ENCODE measurements at places on chromosomes 3 and 15.
A peak's percentile ranks its signal among the peaks of the same experiment; 100 is the strongest.

GRCh38 chr15:58302832-58303231 lies 129.0 kb upstream of the LIPC start:
- DNase-seq = no peak

- DNase-seq = no peak
These were observed 92.8 kb upstream of the TGFBR2 start for GRCh38 chr3:30513374-30514152.

DNA sequence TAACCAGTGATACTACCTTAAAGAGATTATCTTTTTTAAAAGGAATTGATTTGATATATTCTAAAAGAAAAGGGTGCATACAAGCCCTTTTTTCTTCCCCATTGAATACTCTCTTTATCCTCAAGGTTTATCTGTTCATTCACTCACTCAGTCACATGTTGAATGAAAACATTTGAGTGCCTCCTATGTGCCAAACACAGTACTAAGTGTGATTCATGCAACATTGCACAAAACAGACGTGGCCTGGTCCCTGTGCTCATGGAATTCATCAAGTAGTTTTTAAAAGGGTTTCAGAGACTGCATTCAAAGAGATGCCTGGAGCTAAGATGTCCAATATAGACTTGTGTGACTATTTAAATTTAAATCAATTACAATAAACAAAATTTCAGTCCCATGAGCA lies 462.2 kb upstream of the MDFIC2 start:
- no peak for DNase-seq

GRCh38 chr3:71896751-71897150 lies 111.8 kb upstream of the PROK2 start:
- no peak for DNase-seq

DNA sequence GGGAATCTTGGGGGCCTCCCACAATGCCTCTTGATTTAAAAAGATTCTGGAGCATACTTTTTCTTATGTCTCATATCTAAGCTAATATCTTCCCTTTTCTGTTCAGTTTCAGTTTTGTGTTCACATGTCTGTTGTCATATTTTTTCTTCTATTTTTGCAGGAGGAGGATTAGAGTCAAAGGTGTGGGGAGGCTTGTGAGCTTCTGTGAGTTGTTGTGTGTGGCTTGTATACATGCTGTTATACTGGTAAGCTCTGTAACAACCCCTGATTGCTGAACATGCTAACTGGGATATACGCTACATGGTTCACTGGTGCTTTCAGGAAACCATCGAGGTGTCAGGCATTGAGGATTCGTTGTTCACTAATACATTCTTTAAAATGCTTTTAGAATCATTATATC lies 83.5 kb downstream of the SLC25A26 start:
- DNase-seq = no peak

DNA sequence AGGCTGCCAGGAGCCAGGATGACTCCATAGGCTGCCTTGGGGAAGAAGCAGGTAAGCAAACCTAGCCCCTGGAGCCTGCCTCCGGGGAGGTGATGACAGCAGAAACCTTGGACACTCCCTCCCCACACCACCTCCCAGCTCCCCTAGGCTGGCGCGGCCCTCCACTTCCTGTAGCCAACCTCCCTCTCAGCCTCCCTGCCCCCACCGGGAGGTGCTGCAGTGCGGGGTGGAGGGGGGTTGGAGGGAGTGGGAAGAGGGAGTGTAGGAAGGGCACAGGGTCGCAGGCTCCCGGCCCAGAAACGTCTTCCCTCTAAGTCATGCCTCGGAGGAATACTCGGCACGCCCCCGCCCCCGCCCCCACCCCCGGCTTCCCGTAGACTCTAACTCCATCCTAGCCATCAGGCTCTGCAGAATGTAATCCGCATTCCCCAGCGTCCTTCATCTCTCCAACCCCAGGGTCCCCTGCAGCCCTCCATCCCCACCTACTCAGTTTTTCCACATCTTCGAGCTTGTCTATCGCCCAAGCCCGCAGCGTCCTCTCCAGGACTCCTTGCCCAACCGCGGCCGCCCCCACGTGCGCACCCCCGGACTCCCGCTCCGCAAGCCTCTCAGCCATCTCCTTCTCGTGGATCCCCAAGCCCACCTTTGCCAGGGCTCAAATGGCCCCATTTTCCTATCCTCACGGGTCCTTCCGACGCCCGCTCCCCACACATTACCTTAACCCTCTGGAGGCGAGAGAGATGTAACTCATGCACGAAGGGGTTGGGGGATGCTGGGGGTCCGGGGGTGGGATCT lies 528 bp downstream of the LPCAT4 start:
- peak; percentile 49 for DNase-seq

DNA sequence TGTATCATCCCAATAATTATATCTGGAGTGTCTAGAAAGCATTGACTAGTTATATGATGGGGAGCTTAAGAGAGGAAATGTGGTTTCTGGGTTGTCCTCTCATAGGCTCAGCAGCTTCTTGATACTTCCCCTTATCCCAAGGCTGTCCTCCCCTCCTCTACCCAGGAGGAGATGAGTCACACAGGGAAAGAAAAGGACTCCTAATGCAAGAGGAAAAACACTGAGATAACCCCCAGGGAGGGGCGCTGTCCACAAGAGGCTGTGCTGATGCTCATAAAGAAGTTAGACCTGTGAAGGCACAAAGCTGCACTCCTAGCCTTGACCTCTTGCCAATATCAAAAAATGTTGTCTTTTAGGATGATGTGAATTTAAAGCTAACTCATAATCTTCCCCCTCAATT lies 28.8 kb upstream of the GYG1 start:
- no peak for DNase-seq

DNA sequence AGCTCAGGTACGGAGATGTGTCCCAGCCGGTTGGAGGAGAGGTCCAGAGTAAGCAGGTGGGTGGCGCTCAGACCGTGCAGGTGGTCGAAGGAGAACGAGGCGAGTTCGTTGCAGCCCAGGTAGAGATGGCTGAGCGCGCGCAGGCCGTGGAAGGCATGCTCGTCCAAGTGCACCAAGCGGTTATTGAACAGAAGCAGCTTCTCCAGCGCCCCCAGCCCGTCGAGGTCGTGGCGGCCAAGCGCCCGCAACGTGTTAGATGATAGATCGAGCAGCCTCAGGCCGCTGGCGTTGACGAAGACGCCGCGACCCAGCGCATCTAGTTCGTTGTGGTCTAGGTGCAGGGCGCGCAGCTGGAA lies 648 bp downstream of the AMIGO3 start:
- DNase-seq = no peak

GRCh38 chr15:70094690-70095311 lies 2.9 kb downstream of the TLE3 start:
- peak; percentile 24 for DNase-seq

DNA sequence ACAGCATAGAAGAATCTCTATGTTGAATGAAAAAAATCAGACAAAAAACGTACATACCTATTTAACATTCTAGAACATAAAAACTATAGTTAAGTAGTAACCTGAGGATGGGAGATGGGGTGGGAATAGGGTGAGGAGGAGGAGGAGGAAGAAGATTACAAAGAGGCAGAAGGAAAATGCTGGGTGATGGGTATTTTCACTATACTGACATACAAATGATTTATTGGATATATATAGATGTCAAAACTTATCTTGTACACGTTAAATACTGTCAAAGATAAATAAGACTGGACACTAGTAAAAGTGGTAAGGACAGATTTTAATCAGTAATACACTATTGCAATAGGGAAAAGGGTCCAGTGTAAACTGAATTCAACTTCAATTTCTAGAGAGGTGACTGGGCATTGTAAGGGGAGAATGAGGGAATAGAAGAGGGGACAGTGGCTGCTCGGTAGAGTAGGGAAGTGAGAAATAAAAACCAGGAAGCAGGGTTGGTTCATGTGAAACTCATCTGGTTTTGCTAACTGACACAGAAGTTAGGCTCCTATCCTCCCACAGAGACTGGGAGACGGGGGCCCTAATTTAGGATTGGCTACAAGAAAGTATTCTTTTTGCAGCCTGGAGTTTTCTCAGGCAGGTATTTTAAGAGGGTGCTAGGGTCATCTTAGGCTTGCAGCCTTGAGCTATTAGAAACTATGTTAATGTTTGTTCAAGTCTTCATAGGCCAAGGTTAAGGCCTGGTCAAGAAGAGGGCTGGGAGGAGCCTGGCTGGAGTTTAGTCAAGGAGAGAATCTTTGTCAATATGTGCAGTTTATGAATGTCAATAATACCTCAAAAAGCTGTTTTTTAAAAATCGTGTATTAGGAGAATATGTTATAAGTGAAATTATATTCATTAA lies 15.0 kb upstream of the C15orf61 start:
- DNase-seq = no peak

- no peak for DNase-seq
These were observed 43.6 kb upstream of the MGLL start for GRCh38 chr3:127865941-127866340.

GRCh38 chr15:92149029-92149428 lies 244.7 kb upstream of the ST8SIA2 start:
- no peak for DNase-seq

GRCh38 chr15:50879016-50879617 lies 29.4 kb upstream of the AP4E1 start:
- DNase-seq = no peak

GRCh38 chr3:127017229-127017628 lies 34.3 kb downstream of the PLXNA1 start:
- no peak for DNase-seq

- DNase-seq = no peak
These were observed 290.0 kb upstream of the CFAP20DC start for GRCh38 chr3:59339818-59340217.

- DNase-seq = no peak
These were observed 34.2 kb downstream of the VGLL4 start for GRCh38 chr3:11609481-11609880.

DNA sequence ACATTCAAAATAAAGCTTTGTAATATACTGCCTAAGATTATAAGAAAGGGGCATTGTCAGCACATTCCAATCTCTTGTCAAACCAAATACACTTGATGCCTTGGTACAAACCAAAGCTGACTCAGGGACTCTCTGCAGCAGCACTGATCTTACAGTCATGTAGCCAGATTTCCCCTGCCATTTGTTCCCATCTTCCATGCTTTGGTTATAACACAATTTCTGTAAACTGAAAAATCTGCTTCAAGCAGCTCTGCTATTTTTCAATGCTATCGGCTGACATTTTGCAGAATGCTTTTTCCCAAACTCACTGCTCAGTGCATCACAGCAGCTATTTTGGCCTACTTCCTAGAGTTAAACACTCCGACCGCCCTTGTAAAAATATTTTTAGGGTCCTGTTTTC lies 18.2 kb downstream of the PLOD2 start:
- no peak for DNase-seq

DNA sequence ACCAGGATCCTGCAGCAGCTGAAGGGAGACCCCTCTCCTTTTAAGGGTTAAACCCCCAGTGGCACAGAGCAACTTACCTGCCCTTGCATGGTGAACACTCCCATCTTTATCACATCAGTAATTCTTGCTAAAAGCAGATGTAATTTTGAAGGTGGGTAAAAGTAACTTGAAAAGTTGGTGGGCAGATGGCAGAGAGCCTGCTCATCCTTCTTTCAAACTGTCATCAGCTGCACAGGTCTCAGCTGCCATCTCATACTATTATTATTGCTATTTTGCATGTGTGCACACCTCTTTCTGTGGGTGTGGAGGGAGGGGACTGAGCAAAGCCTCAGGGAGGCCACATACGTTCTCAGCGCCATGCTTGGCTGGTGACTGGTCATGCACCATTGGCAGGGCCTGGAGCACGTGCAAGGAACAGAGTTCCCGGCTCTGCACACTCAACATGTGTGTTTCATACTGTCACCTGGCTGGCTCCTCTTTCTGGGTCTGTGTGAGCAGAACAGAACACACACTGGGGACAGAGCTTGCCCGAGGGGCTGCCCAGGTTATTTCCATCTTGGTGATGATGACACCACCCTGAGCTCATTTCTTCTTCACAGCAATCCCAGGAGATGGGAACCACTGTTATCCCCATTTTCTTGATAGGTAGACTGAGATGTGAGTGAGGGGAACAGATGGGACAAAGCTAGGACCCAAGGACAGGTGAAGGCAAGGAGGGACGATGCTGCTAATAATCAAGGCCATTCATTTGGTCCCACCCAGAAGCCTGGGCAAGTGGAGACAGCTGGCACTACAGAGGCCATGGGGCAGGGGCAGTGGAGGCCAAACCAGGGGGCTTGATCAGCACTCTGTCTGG lies 95.8 kb upstream of the KLF13 start:
- DNase-seq = peak; percentile 8

DNA sequence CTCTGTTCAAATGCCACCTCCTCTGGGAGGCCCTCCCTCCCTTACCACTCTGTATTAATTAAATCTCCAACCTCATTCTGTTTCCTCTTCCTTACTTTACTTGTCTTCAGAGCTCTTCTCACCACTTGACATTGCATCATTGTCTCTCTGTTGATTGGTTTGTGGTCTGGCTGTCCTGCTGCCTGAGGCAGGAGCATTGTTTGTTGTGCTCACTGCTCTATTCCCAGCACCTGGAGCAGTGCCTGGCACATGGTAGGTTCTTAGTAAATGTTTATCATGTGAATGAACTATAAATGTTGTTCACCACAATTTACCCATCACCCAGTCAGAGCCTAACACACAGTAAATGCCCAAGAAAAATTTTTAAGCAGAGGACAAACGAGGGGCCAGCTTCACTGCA lies 6.7 kb upstream of the BFSP2 start:
- no peak for DNase-seq

DNA sequence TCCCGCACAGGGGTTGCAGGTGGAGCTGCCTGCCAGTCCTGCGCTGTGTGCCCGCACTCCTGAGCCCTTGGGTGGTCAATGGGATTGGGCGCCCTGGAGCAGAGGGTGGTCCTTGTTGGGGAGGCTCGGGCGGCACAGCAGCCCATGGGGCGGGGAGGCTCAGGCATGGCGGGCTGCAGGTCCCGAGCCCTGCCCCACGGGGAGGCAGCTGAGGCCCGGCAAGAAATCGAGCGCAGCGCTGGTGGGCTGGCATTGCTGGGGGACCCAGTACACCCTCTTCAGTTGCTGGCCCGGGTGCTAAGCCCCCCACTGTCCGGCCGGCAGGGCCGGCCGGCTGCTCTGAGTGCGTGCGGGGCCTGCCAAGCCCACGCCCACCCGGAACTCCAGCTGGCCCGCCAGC lies 27.9 kb downstream of the NCK1 start:
- DNase-seq = no peak

GRCh38 chr15:73240866-73241499 lies 127.8 kb downstream of the HCN4 start:
- peak; percentile 62 for DNase-seq
